Naive thymus-derived CD8-positive, alpha-beta T cell (primary cell): ENCODE measurements at places on chromosomes 5 and 9. TPM values are rescaled to one million over a fixed set of nuclear protein-coding genes. Genes with fewer than 3 reads are reported as not detected.

GRCh38 chr5:9361835-9362234 is 184.0 kb downstream of the SEMA5A start:
- DNase-seq = no peak

GRCh38 chr5:68898951-68899471 is 194.8 kb upstream of the SLC30A5 start:
- no peak for DNase-seq

DNA sequence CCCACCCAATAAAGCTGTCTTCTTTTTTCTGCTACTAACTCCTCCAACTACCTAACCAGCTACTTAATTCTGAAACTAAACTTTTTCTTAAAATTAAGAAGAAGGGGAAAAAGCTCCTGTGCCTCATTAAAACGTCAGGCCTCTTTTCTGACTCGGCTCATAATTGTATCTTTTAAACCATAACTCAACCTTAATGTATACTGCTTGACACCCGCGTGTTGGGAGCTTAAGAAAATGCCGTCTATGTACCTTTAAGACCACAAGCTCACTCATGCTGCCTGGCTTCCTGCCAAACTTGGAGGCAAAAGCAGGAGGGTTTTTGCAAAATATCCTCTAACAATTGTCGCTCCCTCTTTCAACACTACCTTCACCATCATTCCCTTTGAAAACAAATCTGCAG is 5.0 kb downstream of the EBF1 start:
- DNase-seq = peak; percentile 49

DNA sequence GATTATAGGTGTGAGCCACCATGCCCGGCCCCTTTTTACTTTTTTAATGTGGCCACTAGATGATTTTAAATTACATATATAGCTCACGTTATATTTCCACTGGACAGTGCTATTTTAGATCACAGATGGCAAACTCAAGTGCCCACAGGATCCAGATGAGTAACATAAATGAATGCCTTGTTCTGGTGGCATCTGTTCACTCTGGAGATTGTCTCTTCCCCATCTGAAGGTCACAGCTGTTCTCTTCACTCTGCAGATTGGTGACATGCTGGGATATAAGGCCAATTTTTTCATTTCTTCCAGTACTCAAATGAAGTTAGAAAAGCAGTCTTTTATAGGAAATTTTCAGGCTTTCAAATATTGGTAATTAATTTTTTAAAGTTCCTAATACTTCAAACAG is 160.1 kb downstream of the DOCK8 start:
- no peak for DNase-seq

DNA sequence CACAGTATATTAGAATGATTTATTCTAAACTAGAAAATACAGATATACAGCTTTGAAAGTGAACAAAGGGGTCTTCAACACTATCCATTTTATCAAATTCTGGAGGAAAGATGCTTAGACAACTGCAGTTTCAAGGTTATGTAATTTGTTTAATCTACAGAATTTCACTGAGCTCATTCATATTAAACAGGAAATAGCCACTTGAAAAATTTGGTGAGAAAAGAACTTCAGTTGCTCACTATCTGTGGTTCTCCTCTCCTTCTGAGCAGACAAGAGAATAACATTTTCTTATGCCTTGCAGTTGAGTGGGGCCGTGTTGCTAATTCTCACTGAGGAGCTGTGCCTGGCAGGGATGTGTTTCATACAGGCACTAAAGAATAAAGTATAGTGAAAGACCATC is 1428.2 kb downstream of the CDH12 start:
- DNase-seq = no peak

- no peak for DNase-seq
Observed at GRCh38 chr9:9352877-9353481, 1259.8 kb downstream of the PTPRD start.

DNA sequence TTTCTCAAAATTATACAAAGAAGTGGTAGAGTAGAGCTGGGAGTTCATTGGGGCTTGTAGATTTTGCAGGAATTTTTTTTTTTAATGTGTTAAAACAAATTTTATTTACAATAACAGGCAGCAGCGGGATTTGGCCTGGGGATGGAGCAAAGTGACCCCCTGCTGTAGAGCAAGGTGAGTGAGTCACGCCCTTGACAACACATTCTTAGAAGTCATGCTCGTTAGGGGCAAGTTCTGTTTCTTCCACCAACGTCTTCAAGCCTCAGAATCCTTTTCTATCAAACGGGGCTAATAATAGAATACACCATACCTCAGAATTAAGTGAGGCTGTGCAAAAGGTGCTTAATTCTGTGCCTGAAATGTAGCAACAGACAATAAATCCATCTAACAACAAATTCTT is 1.1 kb upstream of the ANKDD1B start:
- no peak for DNase-seq

The LHFPL2 gene
- 1.8 TPM for total RNA-seq

The FOXD4 gene
- 0.60 TPM for total RNA-seq

The AFF4 gene
- total RNA-seq = 70.3 TPM

GRCh38 chr9:81077572-81077971 is 611.8 kb downstream of the TLE1 start:
- no peak for DNase-seq
